IMR-90 (cell line): ENCODE measurements at places on chromosomes 5 and 9. TPM values are rescaled to one million over a fixed set of nuclear protein-coding genes. Genes with fewer than 3 reads are reported as not detected.

The PCAT7 gene
- total RNA-seq: not detected in 2 replicates

The MYMK gene
- total RNA-seq: not detected in 2 replicates

The CARD9 gene
- 0.36 and 1.1 TPM in 2 replicates for total RNA-seq

The RORB gene
- total RNA-seq: under 0.01 TPM in 1 of 2 replicates, not detected in the other

The TRPM6 gene
- under 0.01 TPM in 2 replicates for total RNA-seq

The OR1J1 gene
- not detected in 2 replicates for total RNA-seq

The PCDHGB1 gene
- total RNA-seq: 3.3 and 3.6 TPM in 2 replicates

The CNTNAP3B gene
- total RNA-seq: 1.4 and 2.2 TPM in 2 replicates

The SPEF2 gene
- total RNA-seq: 2.3 and 2.5 TPM in 2 replicates

The BSPRY gene
- total RNA-seq: not detected in 2 replicates

The FCN2 gene
- not detected in 2 replicates for total RNA-seq

The MAMDC4 gene
- 0.18 and 0.28 TPM in 2 replicates for total RNA-seq

The PCDHB7 gene
- 0.18 and 0.28 TPM in 2 replicates for total RNA-seq

The SLC6A3 gene
- not detected in 2 replicates for total RNA-seq

The CEL gene
- total RNA-seq: under 0.01 TPM in 2 replicates

The MRPL50 gene
- total RNA-seq: 8.6 and 11.1 TPM in 2 replicates

The KCNV2 gene
- total RNA-seq: not detected in 2 replicates

The TMEFF1 gene
- total RNA-seq: 0.90 and 1.9 TPM in 2 replicates

The ENC1 gene
- total RNA-seq: 55.8 and 70.8 TPM in 2 replicates

The PCDHGB2 gene
- 2.8 and 3.0 TPM in 2 replicates for total RNA-seq

The SPINK6 gene
- not detected in 2 replicates for total RNA-seq

The BNC2 gene
- total RNA-seq: 37.8 and 45.2 TPM in 2 replicates

The GALNT12 gene
- total RNA-seq: 2.5 TPM in 2 replicates

The SPRY4 gene
- 8.4 and 10.3 TPM in 2 replicates for total RNA-seq

The NR6A1 gene
- 0.28 and 0.36 TPM in 2 replicates for total RNA-seq

The FOXI1 gene
- total RNA-seq: not detected in 2 replicates

The CYLC2 gene
- total RNA-seq: not detected in 2 replicates

The INSL6 gene
- not detected in 2 replicates for total RNA-seq

The DMRT2 gene
- not detected in 2 replicates for total RNA-seq

The LCP2 gene
- not detected in 2 replicates for total RNA-seq

The RPS14 gene
- 7,310 and 7,583 TPM in 2 replicates for total RNA-seq

The SLC25A51 gene
- total RNA-seq: 63.0 and 81.6 TPM in 2 replicates

The TNFSF8 gene
- not detected in 2 replicates for total RNA-seq

The TAS2R1 gene
- total RNA-seq: not detected in 2 replicates

The RNF44 gene
- total RNA-seq: 0.54 and 0.83 TPM in 2 replicates

The CNTFR gene
- not detected in 2 replicates for total RNA-seq

The PCDHB10 gene
- under 0.01 and 0.18 TPM in 2 replicates for total RNA-seq

The LMX1B gene
- total RNA-seq: not detected in 2 replicates

The ALDOB gene
- total RNA-seq: not detected in 2 replicates

The SNX24 gene
- 13.8 and 21.7 TPM in 2 replicates for total RNA-seq

The HAVCR2 gene
- total RNA-seq: under 0.01 TPM in 2 replicates

The EPB41L4A gene
- under 0.01 TPM in 2 replicates for total RNA-seq

The SPATA31A3 gene
- total RNA-seq: not detected in 2 replicates

The SURF2 gene
- total RNA-seq: 9.9 and 12.5 TPM in 2 replicates

The ALG2 gene
- 33.9 and 38.4 TPM in 2 replicates for total RNA-seq

The SH2D3C gene
- total RNA-seq: under 0.01 and 0.28 TPM in 2 replicates

The RNF224 gene
- total RNA-seq: not detected in 2 replicates

The NDUFS4 gene
- 34.2 and 60.0 TPM in 2 replicates for total RNA-seq

The RBM22 gene
- 26.2 and 33.1 TPM in 2 replicates for total RNA-seq

The THBS4 gene
- total RNA-seq: 0.83 and 0.90 TPM in 2 replicates

The SLC34A3 gene
- total RNA-seq: not detected in 2 replicates

The FAM221B gene
- not detected in 2 replicates for total RNA-seq

The ENTPD2 gene
- not detected in 2 replicates for total RNA-seq

The TMEM232 gene
- total RNA-seq: 0.36 and 0.56 TPM in 2 replicates

The SOX30 gene
- total RNA-seq: not detected in 2 replicates
